ENCODE measurements at places on chromosomes 7 and 10. TPM values are rescaled to one million over a fixed set of nuclear protein-coding genes. Genes with fewer than 3 reads are reported as not detected.

DNA sequence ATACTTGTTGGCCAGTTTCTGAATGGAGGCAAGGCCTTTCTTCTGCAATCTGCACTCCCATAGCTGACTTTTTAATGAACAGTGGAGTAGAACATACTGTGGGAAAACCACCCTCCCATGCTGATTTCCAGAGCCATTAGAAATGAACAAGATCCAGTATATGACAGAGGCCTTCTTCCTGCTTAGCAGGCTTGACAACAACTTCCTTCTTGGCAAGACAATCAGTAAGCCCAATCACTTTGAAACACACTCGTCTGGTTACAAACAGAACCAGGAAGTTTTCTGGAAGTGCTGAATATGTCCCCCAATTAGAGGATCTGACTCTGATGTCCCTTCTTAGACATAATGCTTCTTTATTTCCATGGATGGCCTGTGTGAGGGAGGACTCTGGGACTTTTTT is 103.4 kb downstream of the SAMD9 start:
- DNase-seq = peak; percentile 49

DNA sequence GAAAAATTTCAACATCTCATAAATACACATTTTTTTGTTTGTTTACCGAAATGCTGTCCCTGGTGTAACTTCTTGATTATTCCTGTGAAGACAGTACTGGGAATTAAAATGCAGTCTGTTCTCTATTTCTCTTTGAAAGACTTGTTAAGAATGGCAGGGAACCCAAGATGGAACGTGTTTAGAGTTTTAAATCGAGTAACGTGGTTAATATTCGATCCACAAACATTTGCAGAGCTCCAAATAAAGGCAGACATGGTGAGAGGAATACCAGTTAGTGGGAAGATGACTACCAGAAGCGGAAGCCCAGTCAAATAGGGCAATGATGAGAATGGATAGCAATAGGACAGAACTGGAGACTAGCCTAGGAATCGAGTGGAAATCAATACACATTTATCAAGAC is 6.7 kb downstream of the PON3 start:
- no peak for DNase-seq

DNA sequence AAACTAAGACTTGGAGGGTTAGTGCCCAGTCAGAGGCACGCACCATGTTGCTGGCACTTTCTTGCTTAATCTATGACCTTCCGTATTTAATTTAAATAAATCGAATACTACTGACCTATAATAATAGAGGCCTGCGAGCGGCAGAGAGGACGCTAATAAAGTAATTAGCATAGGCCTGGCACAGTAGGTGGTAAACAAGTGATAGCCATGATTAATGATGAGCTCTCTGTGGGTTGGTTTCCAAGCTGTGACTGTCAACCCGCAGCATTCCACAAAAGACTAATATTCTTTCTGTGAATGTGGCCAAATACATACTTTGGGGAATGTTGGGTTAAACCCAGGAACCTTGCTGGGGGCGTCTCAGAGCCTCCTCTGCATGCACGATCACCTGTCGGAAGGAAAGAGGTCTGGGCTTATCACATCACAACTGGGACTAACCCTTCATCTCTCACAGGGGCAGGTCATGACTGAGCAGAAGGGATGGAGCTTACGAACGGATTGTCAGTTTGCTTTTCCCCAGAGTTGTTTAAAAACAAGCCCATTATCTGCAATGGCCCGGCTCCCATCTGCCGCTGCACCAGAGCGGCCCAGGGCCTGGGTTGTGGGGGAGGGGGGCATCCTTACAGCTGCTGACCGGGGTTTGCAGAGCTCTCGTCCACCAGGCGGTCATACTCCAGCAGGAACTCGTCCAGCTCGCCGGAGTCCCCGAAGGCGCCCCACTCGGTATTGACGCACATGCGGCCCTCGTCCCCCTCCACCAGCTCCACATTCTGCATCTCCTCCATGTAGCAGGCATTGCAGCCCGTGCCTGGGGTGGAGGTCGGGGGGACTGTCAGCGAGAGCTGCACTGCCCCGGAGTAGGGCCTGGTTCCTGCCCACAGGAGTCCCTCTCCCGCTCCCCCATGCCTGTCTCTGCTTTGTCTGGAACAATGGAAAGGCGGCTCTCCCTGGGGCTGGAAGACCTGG is 6.2 kb upstream of the MYL7 start:
- DNase-seq = no peak

GRCh38 chr10:129280908-129281586 is 186.0 kb upstream of the MGMT start:
- peak; percentile 78 for DNase-seq

DNA sequence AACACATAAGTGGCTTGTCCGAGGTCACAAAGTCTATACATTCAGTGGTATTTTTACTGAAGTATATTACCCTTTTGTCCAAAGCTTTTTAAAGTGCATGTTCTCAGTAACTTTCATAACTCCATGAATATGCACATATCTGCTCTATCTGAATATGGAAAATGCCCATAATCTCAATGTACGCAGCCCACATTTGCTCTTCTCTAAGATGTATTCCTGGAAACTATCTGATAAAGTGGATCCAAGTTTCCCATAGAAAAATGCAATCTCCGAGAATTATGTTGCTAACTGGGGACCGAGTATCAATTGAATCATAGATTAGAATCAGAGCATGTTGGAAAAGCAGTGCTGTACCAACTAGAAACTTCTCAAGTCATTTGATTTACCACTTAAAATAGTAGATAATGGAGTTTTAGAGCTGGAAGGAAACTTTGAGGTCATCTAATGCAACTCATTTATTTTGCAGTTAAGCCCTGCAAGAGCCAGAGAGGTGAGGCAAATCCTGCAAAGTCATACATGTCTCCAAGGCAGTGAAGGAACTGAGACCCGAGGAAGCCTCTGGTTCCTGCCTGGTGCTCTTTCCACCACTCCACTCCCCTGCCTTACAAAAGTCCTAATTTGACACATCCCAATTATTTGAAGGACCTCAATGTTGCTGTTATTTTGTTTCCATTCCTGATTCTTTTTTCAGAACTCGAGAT is 69.4 kb downstream of the CYCS start:
- DNase-seq = no peak

GRCh38 chr7:85068799-85069198 is 118.1 kb downstream of the SEMA3D start:
- DNase-seq = peak; percentile 48

GRCh38 chr10:54614072-54614471 is 187.0 kb downstream of the PCDH15 start:
- peak; percentile 34 for DNase-seq

- no peak for DNase-seq
These were observed 18.5 kb upstream of the C10orf67 start for GRCh38 chr10:23362879-23363792.

- no peak for DNase-seq
These were observed 40.3 kb downstream of the RGS10 start for GRCh38 chr10:119502209-119502608.

HPSE2 gene
- polyA plus RNA-seq = 0.19 TPM

SSC4D gene
- 0.87 TPM for polyA plus RNA-seq

TRPV5 gene
- not detected for polyA plus RNA-seq

FXYD4 gene
- 0.31 TPM for polyA plus RNA-seq

TMEM236 gene
- 0.52 TPM for polyA plus RNA-seq

All from muscle of back (tissue), 13 donors.